NCI-H187 treated with DMSO at 0.1 percent for 48 hours (cell line): ENCODE measurements at places on chromosomes 16 and 17.

- DNase-seq: no peak
These were observed 3.9 kb upstream of the GNG13 start for GRCh38 chr16:804193-805048.

GRCh38 chr17:16917671-16918394, 54.1 kb downstream of the TNFRSF13B start:
- DNase-seq: no peak

DNA sequence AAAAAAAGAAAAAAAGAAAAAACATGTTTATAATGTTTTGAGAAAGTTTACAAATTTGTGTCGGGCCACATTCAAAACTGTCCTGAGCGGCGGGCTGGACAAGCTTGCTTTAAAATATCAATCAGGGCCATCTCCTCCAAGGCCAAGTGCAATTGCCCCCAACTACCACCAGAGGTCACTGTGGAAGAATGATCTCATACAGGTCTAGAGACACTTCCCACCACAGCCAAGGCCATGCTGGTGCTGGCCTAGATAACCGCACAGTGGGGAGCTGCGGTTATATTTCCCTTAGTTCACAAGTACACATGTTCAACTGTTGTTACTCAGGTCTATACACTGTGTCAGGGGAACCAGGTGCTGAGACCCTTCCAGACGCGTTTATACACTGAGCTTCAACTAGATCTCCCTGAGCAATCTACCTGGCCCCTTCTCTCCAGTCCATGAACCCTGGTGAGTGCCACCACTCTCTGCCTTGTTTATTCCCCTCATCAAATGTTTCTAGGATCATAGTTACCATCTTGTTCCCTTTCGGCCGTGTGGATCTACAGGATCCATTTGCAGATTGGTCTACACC, 83.8 kb upstream of the CCL2 start:
- no peak for DNase-seq

GRCh38 chr16:50643192-50643591, 37.9 kb downstream of the SNX20 start:
- no peak for DNase-seq

GRCh38 chr16:78503602-78504001, 404.1 kb downstream of the WWOX start:
- no peak for DNase-seq

DNA sequence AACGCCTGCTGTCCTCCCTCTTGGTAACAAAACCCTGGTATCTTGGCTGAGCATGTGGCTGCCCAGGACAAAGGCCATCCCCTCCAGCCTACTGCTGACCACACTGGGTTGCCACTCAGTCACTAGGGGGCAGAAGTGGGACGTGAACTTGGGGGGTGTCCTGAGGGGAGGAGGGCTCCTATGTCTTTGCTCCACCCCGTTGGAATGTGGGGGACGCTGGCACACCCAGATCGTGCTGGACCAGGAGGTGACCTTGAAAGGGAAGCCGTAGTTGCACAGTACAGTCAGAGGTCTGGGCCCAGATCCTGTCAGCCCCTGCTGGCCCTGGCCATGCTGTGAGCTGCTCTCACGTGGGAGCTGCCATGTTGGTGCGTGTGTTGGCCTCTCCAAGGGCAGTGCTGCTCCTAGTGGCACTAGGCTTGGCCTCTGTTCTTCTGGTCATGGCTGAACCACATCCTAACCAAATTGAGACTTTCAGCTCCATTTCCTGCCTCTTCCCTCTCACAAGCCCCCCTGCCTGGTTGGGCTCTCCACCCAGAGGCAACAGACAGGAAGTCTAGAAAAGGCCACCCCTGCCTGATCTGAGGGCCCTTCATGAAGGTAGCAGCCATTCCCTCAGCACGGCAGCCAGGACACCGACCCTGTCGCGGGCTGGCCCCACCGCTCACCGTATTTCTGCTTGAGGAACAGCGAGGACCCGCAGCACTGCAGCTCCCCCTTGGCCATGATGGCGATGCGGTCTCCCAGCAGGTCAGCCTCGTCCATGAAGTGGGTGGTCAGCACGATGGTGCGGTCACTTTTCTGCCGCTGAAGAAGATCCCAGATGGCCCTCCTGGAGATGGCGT, 29.0 kb upstream of the RNPS1 start:
- DNase-seq: no peak

DNA sequence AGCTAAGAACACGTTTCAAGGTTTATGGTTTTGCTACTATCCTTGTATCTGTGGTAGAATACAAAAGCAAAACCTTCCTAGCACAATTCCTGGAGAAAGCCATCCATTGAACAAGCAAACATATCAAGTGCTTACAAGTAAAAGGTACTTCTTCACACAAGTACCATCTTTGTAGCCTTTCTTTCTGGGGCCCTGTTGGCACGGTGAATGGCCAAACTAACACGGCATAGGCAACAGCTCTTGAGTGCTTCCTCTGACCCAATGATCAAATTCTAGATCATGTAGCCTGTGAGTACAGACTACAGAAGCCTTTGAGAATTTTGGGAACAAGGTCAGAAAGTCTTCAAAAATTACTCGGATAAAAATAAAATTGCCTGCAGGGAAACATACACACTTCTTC, 57.9 kb downstream of the ANKFY1 start:
- no peak for DNase-seq

DNA sequence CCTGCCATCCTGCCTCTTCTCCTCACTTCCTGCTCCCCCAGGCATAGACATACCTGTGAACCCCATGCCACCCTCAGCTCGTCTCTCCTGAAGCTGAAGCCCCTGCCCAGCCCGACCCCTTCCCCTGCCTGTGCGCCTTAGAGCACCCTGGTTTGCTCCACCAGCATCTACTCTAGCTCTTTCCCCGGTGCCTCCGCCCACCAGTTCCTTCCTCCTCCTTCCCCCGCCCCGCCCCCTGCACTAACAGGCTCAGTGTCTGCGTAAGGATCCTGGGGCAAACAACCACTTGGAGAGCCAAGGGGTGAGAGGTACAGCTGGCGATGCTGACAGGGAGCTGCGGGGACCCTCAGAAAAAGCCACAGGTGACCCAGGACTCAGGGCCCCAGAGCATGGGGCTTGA, 1.9 kb downstream of the GPR142 start:
- no peak for DNase-seq

GRCh38 chr16:51181503-51181811, 30.4 kb upstream of the SALL1 start:
- DNase-seq: no peak

DNA sequence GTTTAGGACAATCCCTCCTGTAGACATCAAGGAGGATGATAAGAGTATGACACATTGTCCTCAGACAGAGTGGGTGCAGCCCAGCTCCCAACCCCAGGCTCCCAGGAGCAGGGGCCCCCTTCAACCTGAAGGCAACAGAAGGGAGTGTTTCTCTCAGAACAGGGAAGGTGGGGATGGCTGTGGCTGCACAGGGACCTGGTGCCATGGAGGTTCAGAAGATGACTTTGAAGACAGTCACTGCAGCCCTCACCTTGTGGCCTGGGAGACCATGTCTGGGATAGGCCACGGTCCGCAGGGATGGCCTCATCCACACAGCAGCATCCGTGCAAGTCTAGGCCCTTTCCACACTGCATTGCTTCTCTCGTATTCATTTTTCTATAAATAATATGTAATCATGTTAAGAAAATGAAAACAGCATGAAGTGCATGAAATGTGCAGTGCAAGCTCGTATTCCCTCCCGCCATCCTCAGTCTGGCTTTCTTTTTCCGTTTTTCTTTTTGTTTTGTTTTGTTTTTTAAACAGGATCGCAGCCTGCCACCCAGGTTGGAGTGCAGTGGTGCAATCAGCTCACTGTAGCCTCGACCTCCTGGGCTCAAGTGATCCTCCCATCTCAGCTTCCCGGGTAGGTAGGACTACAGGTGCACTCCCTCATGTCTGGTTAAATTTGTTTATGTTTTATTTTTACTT, 71.1 kb downstream of the METRNL start:
- no peak for DNase-seq

- no peak for DNase-seq
These were observed 390 bp downstream of the MLLT6 start for GRCh38 chr17:38705523-38705802.
